Thoracic aorta (tissue), 2 donors: ENCODE measurements at places on chromosomes 12 and 14. TPM values are rescaled to one million over a fixed set of nuclear protein-coding genes. Genes with fewer than 3 reads are reported as not detected.

Gene CPNE6
- 1.3 TPM for total RNA-seq

Gene SLCO1A2
- total RNA-seq, result not detected

Gene CELA1
- not detected for total RNA-seq

Gene RASSF9
- 3.2 TPM for total RNA-seq

Gene COX8C
- total RNA-seq, result not detected

Gene KCNJ8
- 8.1 TPM for total RNA-seq

Gene COL2A1
- total RNA-seq, result not detected

Gene DLK1
- total RNA-seq, result not detected

Gene TAS2R7
- not detected for total RNA-seq

GRCh38 chr14:55028066-55028465 is 1.0 kb downstream of the SOCS4 start:
- H3K4me1 ChIP-seq, result peaks cover 28% of the 10 kb centered on the region
- no peaks in the 10 kb centered on the region for H3K27me3 ChIP-seq
- DNase-seq, result no peak
- H3K36me3 ChIP-seq, result no peaks in the 10 kb centered on the region
- peak overlapping the region; percentile 91 for H3K4me3 ChIP-seq
- H3K27ac ChIP-seq, result no peak overlapping the region

GRCh38 chr12:123148223-123148622 is 2.7 kb downstream of the PITPNM2 start:
- no peaks in the 10 kb centered on the region for H3K27me3 ChIP-seq
- H3K27ac ChIP-seq, result no peak overlapping the region
- H3K36me3 ChIP-seq, result no peaks in the 10 kb centered on the region
- H3K4me3 ChIP-seq, result no peak overlapping the region
- no peak for DNase-seq

GRCh38 chr14:56181681-56182085 is 63.5 kb downstream of the PELI2 start:
- no peak overlapping the region for H3K27ac ChIP-seq
- no peaks in the 10 kb centered on the region for H3K36me3 ChIP-seq
- H3K4me1 ChIP-seq, result peaks cover 25% of the 10 kb centered on the region
- H3K27me3 ChIP-seq, result no peaks in the 10 kb centered on the region

DNA sequence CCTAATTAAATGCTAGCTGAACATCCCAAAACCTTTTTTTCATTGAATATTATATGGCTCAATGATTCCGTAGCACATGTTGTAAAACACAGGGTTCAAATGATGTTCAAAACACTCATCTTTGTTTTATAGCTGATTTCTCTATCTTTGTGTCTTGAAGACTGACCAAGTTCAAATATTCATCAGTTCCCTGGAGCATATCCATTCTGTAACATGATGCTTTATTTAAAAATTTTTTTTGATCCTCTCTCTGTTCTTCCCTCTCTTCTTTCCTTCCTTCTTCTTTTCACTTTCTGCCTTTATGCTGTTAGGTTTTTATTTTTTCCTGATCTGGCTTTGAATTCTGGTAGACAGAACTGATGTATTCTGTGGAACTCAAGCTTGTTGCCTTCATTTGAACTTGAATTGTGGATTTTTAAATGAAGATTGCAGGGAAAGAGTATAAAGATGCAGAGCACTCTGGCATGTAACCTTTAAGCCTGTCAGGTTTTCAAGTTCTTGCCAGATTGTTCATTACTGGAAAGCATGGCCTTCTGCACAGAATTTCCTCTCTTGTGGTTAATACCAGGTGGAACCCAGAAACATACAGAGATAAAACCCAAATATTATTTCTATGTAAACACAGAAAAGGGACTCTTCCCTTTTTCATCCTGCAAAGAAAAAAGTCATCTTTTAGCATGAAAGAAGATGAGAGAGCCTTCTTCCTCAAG is 39.5 kb downstream of the PROX2 start:
- H3K36me3 ChIP-seq, result no peaks in the 10 kb centered on the region
- H3K4me1 ChIP-seq, result no peaks in the 10 kb centered on the region
- DNase-seq, result no peak

DNA sequence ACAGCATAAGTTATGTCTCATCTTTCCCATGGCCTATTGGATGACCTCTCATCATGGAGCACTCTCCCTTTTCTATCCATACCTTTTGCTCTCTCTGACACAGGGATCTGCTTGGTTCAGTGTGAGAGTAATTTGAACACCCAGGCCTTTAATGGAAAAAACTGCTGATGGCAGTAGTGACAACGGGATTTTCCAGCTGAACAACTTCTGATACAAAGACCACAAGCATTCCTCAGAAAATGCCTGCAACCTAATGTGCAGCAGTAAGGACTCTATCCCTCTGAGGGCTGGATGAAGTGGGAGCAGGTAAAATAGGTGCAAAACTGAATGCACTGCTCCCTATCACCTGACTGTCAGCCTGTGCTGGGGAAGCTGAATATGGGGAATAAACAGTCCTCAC is 51.0 kb downstream of the KANSL2 start:
- H3K36me3 ChIP-seq, result no peaks in the 10 kb centered on the region
- DNase-seq, result no peak
- H3K27ac ChIP-seq, result no peak overlapping the region
- H3K4me3 ChIP-seq, result no peak overlapping the region
- H3K4me1 ChIP-seq, result no peaks in the 10 kb centered on the region
- H3K27me3 ChIP-seq, result no peaks in the 10 kb centered on the region

DNA sequence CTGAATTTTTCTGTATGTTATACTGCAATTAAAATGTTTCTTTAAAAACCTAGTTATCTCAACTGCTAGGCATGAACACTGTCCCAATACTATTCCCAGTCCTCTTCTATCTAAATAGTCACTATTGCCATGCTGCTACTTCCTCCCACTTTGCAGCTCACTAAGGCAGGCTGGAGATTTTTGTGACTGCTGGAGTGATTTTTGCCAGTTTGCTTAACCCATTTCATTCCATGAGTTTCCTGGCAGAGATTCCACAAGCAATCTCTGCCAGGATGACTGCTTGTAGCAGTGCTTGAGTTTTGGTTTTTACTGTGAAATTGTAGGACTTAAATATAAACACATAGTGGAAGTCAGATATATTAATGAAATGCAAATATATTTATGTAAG is 80.8 kb downstream of the BHLHE41 start:
- H3K27me3 ChIP-seq, result no peaks in the 10 kb centered on the region
- H3K4me1 ChIP-seq, result peaks cover 44% of the 10 kb centered on the region
- H3K27ac ChIP-seq, result no peak overlapping the region
- no peak for DNase-seq
- no peaks in the 10 kb centered on the region for H3K36me3 ChIP-seq
- no peak overlapping the region for H3K4me3 ChIP-seq

DNA sequence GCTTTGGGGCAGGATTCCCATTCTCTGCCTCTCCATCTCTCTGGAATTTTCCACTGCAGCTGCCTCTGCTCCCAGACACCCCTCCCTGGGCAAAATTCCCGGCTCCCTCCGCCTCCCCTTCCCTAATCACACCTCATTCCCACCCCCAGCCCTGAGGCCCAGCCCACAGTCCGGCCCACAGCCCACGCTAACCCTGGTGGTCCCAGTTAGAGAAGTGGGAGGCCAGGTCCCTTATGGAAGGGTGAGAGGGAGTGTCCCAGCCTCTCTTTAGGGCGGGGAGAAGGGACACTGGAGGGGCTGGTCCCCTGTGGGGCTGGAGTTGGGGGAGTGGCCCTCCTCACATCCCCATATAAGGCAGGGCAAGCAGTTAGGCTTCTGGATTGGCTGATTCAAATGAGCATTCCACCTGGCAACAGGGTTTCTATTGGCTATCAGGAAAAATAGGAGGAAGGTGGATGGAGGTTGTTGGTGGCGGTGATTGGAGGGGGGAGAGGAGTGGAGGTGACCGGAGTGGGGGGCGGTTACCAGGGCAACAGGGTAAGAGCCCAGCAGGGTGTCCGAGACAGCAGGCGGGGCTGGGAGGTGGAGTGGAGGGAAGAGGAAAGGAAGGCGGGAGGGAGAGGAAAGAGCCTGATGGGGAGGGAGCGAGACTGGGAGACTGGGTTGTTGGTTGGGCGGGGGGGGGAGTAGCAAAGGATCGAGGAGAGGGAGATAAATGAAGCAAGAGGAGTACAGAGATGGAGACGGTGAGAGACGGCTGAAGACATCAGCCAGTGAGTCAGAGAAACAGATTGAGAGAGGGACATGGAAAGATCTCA is 1.9 kb upstream of the PTMS start:
- no peaks in the 10 kb centered on the region for H3K27me3 ChIP-seq
- DNase-seq, result peak; percentile 91
- H3K27ac ChIP-seq, result peak overlapping the region; percentile 95
- H3K36me3 ChIP-seq, result no peaks in the 10 kb centered on the region

DNA sequence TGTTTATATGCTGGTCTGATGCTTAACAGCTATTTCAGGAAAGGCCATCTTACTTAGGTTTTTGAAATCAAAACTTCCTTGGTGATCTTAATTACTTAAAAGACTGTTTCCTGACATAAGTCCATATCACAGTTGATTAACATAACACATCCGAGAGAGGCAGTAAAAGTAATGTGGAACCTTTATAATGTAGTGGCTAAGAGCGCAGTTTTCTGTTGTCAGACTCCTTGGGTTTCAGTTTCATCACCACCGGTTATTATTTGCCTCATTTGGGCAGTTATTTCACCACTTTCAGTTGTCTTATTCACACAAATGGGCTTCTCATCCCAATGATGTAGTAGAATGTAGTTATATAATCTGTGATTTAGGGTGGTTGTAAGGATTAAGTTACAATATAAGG is 30.9 kb downstream of the TBC1D15 start:
- peaks cover 9% of the 10 kb centered on the region for H3K4me1 ChIP-seq
- no peak overlapping the region for H3K27ac ChIP-seq

DNA sequence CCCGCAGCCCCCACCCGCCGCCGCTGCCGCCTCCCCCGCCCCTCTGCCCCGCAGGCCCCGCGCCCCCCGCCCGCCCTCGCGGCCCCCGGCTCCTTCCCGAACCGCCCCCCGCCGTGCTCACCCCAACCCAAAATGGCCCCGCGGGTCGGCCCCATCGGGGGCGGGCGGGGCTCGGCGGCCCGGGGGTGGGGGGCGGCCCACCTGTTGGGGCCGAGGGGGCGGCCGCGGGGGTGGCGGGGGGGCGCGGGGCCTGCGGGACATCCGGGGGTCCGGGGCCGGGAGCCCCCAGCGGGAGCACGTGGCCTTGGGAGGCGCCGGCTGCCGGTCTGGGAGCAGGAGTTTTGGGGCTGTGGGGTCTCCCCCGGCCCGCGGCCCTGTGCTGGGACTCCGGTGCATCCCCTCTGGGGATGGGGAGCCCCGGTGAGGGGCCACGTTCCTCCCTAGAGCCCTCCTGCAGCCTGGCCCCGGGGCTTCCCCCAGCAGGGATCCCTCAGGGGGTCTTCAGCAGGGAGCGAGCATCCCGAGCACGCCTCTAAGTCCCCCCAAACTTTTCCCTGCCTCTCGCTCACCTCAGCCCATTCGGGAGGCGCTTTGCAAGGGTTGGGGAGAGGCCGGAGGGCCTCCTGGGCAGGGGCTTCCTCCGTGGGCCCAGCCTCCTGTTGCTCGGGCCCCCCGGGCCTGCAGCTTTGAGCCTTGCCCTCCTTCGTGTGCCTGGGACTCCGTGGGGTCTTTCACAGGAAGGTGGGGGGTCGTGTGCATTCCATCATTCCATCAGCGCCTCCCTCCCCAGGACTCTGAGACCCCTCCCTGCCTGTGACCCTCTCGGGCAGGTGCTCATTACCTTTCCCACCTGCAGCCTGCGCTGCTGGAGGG is 710 bp downstream of the MTA1 start:
- no peaks in the 10 kb centered on the region for H3K36me3 ChIP-seq
- H3K27me3 ChIP-seq, result no peaks in the 10 kb centered on the region
- no peak for DNase-seq
- peak overlapping the region; percentile 43 for H3K27ac ChIP-seq

DNA sequence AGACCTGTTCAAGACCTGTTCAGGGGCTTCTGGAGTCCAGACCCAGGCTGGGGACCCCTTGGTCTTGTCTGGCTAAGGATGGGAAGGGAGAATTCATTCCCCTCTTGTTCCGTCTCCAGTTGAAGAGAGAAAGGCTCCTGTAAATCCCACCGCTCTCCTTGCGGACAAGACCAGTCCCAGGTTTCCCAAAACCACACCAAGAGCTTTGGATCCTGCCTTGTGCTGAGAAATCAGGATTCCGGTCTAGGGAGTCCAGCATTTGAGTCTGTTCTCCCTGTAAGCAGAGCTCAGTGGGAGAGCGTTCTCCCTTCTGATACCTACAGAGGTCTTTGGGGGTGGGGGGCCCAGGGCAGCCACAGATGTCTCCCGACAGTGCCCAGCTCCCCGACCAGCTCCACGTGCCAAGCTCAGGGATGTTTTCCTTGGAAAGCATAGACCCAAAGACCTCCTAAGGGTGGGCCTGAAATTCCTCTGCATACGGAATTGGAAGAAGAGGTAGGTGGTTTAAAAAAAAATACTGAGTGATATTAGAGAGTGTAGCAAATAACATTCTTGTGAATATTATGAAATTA is 1.9 kb downstream of the HOXC13 start:
- no peak overlapping the region for H3K4me3 ChIP-seq
- H3K36me3 ChIP-seq, result no peaks in the 10 kb centered on the region
- H3K27me3 ChIP-seq, result peaks cover 69% of the 10 kb centered on the region
- DNase-seq, result no peak
- H3K27ac ChIP-seq, result no peak overlapping the region

DNA sequence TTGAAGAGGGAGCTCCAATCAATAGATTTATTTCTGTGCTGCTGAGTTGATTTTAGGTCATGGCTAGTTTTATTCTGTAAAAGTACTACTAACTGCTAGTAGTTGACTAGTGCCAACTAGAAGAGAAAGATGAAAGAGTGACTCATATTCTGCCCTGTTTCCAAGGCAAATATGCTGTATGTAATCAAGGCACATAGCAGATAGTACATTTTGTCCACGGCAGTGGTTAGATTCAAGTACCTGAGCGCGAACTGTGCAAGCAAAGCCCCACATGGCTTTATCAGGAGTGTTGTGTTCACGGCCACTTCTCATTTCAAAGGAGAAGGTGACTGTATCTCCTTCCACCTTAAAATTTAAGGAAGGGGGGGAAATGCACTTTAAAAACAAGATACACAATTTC is 126.8 kb downstream of the TRAFD1 start:
- no peaks in the 10 kb centered on the region for H3K27me3 ChIP-seq
- no peak for DNase-seq
- H3K36me3 ChIP-seq, result peaks cover 24% of the 10 kb centered on the region
- no peaks in the 10 kb centered on the region for H3K4me1 ChIP-seq
- H3K27ac ChIP-seq, result no peak overlapping the region

- no peaks in the 10 kb centered on the region for H3K27me3 ChIP-seq
- H3K4me3 ChIP-seq, result no peak overlapping the region
- no peak for DNase-seq
- H3K36me3 ChIP-seq, result no peaks in the 10 kb centered on the region
Measured at GRCh38 chr14:45361727-45362126, 108.7 kb upstream of the MIS18BP1 start.
